ENCODE measurements at places on chromosomes 7 and 10.

DNA sequence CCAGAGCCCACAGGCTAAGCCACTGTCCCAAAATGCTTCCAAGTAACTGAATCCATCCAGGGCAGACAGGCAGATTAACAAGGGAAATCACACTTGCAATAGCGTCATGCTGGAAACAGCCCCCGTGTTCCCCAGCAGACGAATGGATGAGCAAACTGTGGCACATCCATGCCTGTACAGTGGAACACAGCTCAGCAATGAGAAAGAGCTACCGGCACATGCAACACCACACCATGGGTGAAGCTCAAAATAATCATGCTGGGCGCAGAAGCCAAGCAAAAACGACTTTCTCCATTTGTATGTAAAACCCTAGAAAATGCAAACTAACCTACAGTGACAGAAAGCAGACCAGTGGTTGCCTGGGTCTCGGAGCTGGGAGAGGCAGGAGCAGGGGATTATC, 153.1 kb downstream of the SLIT1 start:
- DNase-seq, result no peak

DNA sequence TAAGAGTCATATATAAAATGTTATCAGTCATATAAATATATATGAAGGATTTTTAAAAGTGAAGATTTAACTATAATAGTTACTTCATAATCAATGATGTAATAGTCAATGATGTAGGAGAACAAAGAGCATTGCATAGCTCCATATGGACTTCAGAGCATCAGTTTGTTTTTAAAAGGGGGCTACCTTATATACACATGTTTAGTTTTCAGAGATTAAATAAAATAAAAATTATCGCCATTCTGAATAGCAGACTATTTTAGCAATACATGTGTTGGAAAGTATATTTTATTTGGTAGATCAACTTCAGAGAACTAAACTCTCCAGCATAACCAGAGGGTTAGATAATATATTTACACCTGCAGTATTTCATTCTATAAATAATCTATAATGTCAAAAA, 29.1 kb upstream of the EPC1 start:
- no peak for DNase-seq

- DNase-seq, result peak; percentile 87
Observed at GRCh38 chr10:96832721-96833219, 672 bp downstream of the LCOR start.

DNA sequence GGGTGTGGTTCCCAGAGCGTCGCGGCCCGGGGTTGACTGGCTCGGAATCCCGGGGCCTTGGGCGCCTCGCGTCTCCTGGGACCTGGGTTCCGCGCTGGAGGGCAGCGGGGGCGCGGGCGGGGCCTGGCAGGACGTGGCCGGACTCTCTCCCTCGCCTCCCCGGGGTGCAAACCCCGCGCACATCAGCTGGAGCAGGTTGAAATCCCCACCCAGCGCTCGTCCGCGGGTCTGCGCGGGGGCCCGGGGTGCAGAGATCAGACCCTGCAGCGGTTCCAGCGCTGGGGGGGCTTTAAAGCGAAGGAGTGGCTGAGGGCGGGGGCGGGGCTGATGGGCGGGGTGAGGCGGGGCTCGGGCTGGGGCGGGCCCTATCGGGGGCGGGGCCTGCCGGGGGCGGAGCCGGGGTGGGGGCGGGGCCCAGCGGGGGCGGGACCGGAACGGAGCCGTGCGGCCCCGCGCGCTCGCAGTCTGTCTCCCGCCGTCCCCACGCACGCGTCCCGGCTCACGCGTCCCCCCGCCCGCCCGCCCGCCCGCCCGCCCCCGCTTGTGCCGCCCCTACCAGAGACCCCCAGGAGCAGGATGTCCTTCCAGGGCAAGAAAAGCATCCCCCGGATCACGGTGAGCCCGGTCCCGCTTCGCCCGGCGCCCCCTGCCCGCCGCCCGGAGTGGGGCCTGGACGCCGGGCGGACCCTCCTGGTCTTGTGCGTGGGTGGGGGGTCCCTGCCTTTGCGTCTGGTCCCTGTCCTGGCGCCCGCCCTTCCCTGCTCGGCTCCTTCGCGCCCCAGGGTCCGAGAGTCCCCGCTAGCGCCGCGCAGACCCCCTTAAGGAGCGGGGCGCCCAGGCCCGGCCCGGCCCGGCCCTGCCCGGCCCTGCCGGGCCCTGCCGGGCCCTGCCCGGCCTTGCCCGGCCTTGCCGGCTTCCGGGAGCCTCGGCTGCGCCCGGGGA, at the start of gene DPYSL4:
DPYSL4 (plus strand) TSS at position 461 of the 942 bp plus-strand sequence; CDS start at position 577, 116 bp downstream.
- no peak for DNase-seq

- peak; percentile 98 for DNase-seq
Observed at GRCh38 chr10:110501142-110501937, 3.6 kb downstream of the DUSP5 start.

- no peak for DNase-seq
Observed at GRCh38 chr10:95097805-95098204, 28.5 kb upstream of the CYP2C8 start.

DNA sequence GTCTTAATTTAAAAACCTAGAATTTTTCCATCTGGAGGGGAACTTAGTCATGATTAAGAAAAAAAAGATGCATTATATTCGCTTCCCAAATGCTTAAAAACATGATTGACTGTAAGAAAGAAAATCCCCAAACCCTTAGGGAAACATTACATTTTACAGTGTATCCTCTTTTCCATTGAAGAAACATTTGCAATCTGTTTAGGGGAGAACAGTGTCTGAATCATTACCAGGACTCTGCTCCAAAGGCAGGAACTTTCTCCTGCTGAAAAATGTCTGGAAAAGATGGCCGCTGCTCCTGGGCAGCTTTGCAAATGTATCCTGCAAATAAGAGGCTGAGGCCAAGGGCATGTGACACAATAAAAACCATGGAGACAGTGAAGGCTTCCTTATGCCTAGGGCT, 173.7 kb downstream of the BUB3 start:
- DNase-seq, result no peak

DNA sequence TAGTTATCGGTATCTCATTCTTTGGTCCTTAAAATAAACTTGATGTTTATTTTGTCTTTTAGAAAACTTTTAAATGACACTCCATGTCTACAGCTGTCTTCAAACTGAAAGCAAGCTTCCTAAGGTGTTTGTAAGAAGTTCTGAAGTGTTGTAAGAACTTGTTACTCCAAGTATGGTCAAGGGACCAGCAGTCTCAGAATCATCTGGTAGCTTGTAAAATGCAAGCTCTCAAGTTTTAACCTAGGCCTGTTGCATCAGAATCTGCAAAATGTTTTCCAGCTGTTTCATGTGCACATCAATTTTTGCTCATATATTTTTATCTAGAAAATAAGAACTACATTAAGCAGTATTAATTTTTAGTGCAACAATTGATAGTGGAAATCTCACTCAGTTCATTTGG, 104.1 kb downstream of the THSD7A start:
- DNase-seq, result no peak

- DNase-seq, result no peak
Observed at GRCh38 chr10:19209319-19209718, 160.7 kb downstream of the MALRD1 start.

- no peak for DNase-seq
Observed at GRCh38 chr10:3433988-3434387, 261.4 kb upstream of the PITRM1 start.

DNA sequence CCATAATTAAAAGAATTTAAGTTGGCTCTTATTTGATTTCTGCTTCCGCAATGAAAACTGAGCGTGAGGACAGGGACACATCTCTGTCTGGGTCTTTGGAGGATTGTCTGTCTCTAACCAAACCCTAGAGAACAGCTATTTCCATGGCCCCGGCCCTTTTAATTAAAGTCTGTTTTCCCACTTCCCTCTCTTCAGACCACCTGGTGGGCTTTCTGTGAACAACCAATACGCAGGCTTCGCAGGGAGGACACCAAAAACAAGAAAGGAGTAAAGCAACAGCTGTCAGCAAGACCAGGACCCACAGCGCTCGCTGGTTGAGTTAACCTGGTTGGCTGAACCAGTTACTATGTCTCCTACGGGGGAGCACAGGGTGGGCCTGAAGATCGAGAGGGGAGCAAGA, 217.1 kb upstream of the FRMD4A start:
- no peak for DNase-seq

GRCh38 chr7:711093-711921, 15.2 kb upstream of the DNAAF5 start:
- DNase-seq, result no peak

DNA sequence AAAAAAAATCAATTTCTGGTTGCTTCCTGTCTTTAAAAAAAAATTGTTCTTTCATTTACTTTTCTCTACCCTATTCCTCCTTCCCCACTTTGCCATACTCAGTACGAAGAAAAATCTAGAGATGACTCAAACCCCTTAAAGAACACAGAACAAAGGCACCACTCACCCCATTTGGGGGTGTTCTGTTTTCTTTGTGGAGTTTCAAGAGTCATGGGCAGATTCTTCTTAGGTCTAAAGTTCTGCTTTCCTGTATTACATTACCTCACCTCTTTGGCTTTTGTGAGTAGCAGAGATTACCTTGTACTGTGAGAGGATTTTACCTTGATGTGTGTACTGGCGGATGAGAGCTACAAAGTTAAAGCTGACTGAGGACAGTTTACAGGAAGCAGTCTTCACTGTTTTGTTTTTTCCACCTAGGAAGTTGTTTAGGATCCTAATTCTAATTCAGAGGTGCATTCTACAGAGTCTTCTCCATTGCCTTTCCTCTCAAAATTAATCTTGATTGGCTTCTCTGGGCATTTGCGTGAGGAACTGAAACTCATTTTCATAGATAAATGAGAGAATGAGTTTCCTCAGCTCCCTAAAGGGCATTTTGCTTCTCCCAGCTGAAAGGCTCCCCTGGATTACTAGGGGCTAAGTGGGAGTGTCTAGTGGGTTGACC, 20.7 kb downstream of the AVL9 start:
- DNase-seq, result no peak

GRCh38 chr10:101041252-101041761, 10.3 kb downstream of the SFXN3 start:
- DNase-seq, result peak; percentile 87

DNA sequence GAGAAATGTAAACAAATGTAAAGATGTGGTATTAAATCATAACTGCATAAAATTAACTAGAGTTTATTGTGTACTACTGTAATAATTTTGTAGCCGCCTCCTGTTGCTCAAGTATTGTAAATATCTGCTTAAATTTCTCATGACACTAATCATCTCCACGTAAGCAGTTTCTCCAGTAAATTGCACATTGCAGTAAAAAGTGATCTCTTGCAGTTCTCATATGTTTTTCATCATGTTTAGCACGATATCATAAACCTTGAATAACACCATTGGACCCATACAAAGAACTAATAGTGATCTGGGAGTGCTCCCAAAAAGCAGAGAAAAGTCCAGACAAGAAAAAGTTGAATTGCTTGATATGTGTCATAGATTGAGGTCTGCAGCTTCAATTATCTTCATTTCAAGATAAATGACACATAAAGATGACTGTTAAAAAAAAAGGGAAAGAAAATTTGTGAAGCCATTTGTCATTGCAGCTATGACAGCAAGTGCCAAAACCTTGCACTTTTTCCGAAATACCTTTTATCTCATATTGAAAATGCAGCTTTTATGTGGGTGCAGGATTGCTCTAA, 15.3 kb downstream of the LIPA start:
- no peak for DNase-seq

DNA sequence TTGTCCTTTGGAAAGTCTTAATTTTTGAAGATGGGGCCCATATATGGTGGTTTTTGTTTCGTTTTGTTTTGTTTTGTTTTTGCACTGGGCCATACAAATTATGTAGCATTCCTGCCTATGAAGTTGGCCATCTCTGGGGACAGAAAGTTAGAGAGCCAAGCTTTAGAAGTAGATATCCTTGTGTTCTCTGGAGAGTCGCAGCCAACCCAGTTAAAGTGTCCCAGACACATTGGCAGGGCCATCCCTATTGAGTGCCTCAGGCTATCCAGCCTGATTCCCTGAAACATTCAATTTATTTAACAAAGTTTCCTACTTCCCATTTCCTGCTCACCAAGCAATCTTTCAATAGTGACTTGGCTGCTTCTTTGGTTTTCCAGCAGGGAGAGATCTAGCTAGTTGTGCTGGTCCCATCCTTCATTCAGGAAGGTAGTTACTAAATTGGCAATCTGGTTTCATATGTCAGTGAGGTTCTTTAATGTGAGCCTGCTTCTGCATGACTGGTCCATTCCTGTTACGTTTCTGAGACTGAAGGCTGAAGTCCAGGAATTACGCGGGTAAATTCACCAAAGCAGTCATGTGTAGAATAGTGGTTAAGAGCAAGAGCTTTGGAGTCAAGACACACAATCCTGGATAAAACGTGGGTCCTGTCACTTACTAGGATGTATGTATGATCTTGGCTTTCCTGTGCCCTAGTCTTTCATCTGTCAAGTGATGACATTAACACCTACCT, 49.3 kb upstream of the HBP1 start:
- DNase-seq, result peak; percentile 70

DNA sequence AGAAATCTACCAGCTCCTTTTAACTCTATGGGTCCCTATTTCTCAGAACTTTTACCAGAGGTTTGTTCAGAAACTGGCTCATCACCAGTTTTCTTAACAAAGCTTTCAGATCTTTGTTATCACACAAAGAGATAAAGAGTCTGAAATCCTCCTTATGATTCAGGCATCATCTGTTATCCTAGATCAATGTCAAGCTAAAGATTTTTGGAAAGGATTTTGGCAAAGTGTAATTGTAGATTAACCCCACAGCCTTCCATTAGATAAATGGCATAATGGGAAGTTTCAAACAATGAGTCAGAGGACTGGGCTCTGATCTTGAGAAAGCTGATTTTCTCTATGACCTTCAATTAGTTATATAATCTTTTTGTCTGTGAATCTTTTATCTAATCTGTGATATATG, 192.2 kb downstream of the NXPH1 start:
- DNase-seq, result no peak

DNA sequence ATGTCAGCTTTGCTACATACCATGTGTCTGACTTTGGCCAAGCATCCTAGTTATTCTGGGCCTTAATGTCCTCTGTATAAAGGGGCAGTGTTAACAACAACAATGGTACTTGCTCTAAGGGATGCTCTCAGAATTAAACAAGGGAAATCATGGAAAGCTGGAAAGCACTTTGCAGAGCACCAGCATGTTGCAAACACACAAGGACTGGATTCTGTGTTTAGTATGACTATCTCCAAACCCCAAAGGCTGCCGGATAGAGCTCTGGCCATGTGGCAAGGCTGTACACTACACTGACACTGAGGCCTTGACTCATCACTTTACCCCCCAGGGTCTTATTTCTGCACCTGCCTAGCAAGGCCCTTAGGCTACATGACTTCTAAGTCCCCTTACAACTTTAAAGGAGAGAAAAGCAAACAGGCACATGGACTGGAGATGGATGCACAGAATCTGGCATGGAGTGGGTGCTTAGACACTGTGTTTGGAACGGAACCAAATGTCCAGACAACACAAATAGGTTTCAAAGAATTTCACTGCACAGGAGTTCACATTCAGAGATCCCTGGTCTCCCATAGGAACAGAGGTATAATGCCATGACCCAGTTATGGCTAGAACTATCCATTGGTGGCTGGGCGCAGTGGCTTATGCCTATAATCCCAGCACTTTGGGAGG, 74.6 kb downstream of the FAM13C start:
- no peak for DNase-seq

GRCh38 chr7:140085447-140085846, 22.7 kb upstream of the PARP12 start:
- DNase-seq, result no peak

DNA sequence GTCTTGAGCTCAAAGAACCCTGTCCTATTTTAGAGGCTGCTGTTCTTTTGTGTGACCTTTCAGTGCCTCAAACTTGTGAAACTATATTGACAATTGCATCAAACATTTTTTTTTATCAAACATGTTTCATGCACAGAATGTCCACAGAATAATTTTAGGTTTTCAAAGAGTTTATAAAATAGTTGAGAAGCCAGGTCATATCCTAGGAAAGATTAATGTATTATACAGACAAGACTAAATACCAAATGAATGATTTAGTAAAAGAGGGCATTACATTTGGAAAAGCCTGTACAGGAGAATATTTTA, 67.0 kb downstream of the CDK6 start:
- DNase-seq, result no peak

All from ACHN (cell line).